AG04449 (cell line): ENCODE measurements at places on chromosomes 16 and 17.

DNA sequence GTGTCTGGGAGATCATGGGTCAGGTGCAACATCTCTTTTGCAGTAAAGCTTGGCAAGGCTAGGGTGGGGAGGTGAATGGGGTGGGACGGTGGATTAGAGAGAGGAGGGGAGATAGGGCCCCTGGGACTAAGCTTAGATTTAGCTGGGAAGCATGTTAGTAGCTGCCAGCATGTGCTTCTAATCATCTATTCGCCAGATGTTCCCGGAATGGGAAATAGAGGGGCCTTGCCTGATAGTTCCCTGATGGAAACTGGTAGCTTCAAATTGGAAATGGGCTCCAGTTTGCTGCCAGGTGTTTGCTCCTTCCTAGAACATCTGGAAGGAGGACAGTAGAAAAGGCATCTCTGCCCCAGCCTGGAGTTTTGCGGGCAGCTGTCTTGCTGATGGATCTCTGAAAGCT is 176.1 kb downstream of the CCDC182 start:
- no peak for DNase-seq

GRCh38 chr17:18064053-18064452 is 23.7 kb upstream of the DRG2 start:
- DNase-seq: no peak

DNA sequence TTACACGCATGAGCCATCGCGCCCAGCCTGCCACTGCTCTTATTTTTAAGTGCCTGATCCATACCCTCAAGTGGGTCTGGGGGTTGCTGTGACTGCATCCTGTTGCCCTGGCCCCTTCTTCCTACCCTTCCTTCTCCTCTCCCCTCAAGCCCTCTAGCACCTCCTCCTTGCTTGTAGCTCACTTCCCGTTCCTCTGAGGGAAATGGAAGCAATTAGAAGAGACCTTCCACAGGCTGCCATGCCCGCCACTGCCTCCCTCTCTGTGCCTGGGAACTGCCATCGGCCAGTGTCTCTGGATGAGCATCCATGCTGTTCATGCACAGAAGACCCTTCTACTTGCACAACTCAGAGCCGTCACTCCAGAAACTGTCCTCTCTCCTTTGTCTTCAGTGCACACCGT is 10.6 kb upstream of the TFAP4 start:
- no peak for DNase-seq

DNA sequence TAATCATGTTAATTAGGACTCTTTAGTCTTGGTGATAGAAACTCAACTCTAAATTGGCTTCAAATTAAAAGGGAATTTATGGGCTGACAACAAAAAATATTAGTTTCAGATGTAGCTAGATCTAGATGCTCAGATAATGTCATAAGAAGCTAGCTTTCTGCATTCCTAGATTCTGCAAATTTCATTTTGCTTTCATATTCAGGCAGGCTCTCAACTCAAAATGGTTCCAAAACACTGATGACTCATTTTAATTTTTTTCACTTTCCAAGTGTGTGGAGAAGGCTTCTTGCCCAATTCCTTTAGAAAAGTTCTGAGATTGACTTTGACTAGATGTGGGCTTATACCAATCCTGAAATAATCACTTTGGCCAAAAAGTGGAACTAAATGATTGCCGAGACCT is 236.7 kb upstream of the GOT2 start:
- DNase-seq: no peak

- no peak for DNase-seq
Measured at GRCh38 chr16:4386951-4387565, 15.4 kb downstream of the VASN start.
